ENCODE measurements at places on chromosomes 3 and 15.

DNA sequence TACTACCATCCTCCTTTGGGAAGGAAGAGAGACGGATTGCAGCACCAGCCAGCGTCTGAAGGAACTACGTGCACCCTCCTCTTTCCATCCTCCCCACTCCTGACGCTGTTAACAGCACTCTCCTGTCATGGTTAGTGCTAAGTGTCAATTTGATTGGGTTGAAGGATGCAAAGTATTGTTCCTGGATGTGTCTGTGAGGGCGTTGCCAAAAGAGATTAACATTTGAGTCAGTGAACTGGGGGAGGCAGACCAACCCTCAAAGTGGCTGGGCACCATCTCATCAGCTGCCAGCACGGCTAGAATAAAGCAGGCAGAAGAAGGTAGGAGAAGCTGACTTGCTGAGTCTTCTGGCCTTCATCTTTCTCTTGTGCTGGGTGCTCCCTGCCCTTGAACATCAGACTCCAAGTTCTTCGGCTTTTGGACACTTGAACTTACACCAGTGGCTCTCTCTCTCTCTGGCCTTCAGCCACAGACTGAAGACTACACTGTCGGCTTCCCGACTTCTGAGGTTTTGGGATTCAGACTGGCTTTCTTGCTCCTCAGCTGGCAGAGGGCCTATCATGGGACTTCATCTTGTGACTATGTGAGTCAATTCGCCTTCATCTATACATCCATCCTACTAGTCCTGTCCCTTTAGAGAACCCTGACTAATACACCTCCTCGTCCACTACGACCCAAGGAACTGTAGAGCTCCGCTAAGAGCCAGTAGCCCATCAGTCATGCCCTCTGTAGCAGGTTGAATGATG, 128.2 kb upstream of the HES1 start:
- DNase-seq = no peak

GRCh38 chr15:70156671-70157271, 59.1 kb upstream of the TLE3 start:
- peak; percentile 16 for DNase-seq

DNA sequence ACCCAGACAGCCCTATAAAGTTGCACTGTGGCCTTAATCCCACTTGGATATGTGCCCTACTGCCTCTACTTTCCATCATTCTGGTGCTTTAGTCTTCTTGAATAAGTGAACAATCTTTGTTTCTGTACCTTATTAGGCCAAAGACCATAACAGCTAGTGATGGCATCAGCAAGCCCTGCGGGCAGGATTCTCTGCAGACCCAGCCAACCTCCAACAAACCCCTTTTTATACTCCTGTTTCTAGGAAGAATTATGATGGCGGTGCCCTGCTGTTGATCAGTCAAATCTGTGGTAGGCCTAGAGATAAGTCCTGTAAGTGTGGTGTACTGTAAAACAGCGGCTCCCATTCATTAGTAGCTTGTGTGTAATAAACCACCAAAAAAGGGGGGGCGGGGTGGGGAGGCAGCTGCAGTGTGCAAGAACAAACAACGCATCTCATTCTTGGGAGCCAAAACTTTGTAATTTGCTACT, 40.5 kb downstream of the SOX2 start:
- DNase-seq = peak; percentile 89

DNA sequence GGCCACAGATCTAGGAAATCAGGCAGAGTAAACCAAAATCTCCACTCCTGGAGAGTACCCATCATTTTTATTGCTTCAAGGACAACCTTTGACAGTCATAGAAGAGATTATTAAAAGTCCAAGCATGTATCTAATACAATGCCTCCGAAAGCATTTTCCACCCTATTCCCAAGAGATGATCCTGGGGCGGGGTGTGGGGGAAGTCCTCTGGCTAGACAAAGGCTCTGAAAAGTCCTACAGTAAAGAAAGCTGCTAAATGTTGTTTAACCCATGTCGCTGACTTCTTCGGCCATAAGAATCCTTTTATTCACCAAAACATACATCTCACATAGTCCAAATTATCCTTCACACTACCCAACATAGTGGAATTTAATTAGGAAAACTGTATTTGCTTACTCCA, 115.7 kb upstream of the STT3B start:
- no peak for DNase-seq

DNA sequence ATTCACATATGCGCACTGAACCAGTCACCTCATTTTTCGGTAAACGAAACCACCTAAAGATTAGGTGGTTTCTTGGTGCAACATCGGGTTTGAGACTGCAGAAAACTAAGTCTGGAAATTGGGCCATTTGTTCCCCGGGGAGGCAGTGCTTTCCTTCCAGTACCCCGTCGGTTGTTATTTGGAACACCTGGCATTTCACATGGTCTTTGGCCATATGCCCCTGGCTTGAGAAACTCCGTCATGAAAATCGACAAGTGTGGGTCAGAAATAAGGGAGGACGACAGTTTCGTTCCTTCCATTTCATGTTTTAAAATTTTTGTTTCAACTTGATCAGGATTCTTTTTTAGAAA, 544 bp upstream of the GATM start:
- peak; percentile 74 for DNase-seq

- no peak for DNase-seq
Observed at GRCh38 chr3:139689122-139689521, 11.3 kb upstream of the NMNAT3 start.

DNA sequence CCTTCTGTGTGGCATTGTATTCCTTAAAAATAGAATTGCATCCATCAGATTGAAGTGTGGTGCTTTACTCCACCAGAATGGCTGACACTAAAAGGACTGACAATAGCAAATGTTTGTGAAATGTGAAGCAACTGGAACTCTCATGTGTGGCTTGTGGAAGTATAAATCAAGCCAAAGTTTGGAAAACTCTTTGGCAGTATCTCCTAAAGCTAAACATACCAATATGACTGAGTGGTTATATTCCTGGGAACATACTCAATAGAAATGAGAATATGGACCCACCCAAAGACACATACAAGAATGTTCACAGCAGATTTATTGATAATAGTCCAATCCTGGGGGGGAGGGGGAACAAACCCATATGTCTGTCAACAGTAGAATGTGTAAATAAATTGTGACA, 87.1 kb downstream of the RARB start:
- DNase-seq = no peak

DNA sequence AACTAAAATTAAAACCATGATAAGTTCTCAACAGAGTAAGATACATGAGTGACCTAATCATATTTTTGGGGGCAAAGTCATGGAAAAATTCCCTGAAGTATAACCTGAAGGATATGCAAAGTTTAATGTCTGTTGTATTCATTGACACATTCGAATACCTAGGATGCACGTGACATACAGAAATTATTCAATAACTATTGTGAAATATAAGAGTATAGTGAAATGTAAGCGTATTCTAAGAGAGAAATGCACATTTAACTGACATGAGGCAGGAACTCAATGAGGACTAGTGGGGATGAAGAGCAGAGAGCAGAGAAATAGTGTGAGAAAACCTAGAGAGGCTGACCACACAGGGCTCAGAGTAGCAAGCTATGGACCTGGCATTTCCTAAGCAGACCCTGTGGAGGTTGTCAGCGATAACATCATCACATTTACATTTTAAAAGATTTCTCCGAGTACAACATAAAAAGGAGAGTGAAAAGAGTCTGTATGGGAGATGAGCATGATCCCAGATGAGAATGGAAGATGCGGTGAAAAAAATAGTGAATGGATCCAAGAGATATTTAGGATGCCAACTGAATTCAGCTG, 588.8 kb downstream of the MAGI1 start:
- no peak for DNase-seq

All from midbrain (tissue), 1 donor.